Lung microvascular endothelial cell (primary cell): ENCODE measurements at places on chromosomes 12 and 14.

DNA sequence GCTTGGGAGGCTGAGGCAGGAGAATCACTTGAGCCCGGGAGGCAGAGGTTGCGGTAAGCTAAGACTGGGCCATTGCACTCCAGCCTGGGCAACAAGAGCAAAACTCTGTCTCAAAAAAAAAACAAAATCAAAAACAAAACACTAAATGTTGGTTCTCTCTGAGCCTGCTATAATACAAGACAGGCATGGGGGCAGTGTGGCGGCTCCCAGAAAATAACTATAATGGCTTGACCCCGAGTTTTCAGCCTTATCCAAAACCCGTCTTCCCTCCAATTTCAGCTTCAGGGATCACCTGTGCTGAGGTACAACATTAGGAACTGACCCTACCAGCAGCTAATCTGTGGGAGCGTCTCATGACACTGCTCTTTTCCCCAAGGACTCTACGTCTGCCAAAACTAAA is 862 bp downstream of the SLC7A7 start:
- no peak for DNase-seq

DNA sequence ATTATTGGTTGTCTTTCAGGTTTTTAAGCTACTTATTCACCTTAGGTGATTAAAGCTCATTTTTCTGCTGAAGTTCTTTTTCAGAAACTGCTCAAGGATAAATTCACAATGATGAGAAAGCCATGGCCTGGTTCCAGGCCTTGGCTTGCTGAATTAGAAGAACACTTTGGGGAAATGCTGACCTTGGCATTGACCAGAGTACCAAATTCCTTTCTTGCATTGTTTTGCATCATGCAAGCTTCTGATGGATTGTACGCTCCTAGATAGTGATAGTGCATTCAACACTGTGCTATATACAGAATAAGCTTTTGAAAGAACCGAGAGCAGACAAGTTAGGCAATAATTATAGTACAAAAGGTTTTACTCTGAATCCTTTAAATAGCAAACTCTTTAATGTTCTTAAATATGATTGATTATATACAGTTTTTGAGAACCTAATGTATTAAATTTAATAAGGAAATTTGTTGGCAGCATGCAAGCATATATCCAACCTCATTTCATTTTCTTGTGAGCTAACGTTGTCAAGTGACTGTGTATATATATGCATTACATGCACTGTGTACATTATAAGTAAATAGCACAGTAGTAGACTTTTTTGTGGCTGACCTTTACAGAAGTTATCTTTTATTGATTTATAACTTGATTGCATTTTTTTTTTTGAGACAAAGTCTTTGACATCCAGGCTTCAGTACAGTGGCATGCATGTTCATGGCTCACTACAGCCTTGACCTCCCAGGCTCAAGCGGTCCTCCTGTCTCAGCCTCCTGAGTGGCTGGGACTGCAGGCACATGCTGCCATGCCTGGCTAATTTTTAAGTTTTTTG is 99.2 kb downstream of the DIP2B start:
- peak; percentile 52 for DNase-seq

DNA sequence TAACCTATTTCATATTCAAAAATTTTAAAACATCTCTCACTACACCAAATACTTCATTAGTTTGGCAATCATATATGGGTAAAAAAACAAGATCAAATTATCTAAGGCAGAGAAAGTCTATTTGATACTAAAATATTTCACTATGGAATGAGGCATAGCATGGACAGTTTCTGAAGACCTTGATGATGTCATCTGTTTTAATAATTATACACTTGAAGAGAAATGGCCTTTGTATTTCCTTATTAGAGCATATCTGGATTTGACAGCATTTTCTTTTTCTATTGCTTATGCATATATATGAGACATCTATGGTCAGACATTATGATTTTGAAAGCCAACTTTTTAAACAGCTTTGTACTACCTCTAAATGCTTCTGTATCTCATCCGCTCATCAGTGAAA is 88.6 kb downstream of the DDHD1 start:
- no peak for DNase-seq

GRCh38 chr12:583251-583869 is 79.9 kb downstream of the NINJ2 start:
- no peak for DNase-seq

- DNase-seq, result no peak
Observed at GRCh38 chr14:90503582-90503981, 106.8 kb downstream of the CALM1 start.
